ENCODE measurements at places on chromosomes 1 and 21.

DNA sequence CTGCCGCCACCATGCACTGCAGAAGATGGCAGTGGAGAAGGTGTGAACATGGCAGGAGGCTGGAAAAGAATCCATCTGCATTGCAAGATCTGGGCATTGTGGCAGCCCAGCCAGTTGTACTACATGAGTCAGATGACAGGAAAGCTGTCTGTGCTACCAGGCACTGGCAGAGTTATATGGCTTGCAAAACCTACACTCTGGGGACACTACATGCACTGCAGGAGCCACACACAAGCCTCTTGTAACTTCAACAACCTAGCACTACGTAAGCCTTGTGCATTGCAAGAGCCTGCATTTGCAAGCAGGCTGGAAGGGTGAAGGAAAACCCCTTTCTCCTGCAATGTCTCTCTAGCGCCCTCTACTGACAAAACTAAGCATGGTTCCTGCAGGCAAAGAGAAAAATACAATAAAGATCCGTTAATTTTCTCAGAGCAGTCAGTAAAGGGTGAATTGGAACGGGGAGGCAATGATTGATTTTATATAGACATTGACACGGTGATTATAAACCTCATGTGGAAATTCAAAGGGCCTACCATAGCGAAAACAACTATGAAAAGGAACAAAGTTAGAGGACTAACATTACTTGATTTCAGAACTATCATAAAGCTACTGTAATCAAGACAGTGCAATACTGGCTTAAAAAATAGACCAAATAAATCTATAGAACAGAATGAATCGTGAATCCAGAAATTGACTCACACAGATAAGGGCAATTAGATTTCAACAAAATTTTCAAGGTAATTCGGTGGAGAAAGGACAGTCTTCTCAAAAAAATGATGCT, 26.2 kb upstream of the DYNLT5 start:
- DNase-seq = peak; percentile 40

DNA sequence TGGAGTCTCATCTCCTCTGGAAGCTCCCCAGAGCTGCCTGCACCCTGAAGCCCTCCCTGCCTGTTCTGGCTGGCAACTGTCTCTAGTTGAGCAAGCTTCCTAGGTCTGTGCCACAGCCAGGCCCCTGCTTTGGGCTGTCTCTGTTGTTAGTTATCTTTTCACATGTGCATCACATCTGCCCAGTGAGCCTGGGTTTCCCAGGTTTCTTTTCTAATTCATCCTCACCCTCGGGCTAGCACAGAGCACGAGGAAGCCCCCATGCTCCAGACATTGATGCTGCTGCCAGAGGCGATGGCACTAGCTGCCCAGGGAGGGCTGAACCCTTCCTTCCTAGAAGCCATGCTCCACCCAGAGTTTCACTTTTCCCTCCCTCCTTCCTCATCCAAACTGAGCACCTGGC, 27.2 kb downstream of the RASSF5 start:
- no peak for DNase-seq

DNA sequence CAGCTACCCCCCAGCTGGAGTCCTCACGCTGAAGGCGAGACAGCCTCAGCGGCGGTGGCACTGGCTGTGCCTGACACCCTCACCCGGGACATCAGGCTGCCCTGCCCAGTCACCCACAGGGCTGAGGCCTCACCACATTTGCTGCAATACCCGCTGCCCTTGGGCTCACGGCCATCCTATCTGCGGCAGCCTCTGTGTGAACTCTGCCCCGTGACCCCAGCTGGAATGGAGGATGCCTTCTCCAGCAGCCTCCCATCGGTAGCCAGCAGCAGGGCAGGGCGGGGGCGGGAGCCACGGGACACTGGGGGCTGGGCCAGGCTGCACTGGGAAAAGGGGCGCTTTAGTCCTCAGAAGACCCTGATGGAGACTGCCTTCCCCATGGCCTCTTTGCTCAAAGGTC, 112.4 kb upstream of the ZBTB40 start:
- no peak for DNase-seq

- no peak for DNase-seq
These were observed 18.4 kb downstream of the MTHFR start for GRCh38 chr1:11787251-11787803.

GRCh38 chr1:174134003-174134659, 25.2 kb upstream of the RABGAP1L start:
- DNase-seq = no peak

GRCh38 chr1:11448373-11449099, 30.4 kb upstream of the DISP3 start:
- DNase-seq = no peak

DNA sequence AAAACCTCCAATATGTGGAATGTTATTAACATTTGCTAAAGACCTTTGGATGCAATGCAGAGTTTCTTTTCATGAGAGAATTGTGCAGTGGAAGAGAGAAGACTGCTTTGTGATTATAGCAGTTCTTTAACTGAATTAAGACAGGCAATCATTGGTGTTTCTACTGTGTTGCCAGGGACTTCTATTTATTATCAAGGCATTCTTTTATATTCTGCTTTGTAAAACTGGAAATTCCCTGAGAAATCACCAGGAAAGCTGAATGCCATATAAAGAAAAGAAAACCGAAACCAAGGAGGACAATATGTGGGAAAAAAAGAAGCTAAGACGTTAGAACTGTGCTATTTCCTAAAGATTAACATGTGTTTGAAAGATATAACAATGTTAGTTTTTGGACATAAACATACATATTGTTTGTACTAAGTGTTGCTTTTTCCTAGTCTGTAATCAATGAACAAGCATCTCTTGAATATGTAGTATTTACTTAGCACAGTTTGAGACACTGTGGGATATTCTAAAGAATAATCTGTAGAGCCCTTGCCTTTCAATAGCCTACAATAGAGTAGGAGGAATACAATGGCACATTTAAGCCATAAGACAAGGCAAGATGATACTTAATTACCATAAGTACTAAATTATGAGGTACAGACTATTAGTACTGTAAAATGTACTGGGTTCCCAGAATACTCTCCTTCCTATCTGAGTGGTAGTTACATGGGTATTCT, 47.1 kb downstream of the EXTL2 start:
- no peak for DNase-seq

GRCh38 chr1:204307334-204307883, 52.3 kb downstream of the PLEKHA6 start:
- no peak for DNase-seq

GRCh38 chr1:175129997-175130648, 62.5 kb downstream of the KIAA0040 start:
- DNase-seq = no peak

GRCh38 chr1:44662683-44663030, 11.6 kb downstream of the TMEM53 start:
- DNase-seq = no peak

- no peak for DNase-seq
These were observed 39.5 kb upstream of the STMN1 start for GRCh38 chr1:25945761-25946160.

GRCh38 chr1:226798427-226799411, 59.6 kb upstream of the ITPKB start:
- peak; percentile 68 for DNase-seq

GRCh38 chr1:34199927-34200326, 23.2 kb downstream of the C1orf94 start:
- DNase-seq = no peak

DNA sequence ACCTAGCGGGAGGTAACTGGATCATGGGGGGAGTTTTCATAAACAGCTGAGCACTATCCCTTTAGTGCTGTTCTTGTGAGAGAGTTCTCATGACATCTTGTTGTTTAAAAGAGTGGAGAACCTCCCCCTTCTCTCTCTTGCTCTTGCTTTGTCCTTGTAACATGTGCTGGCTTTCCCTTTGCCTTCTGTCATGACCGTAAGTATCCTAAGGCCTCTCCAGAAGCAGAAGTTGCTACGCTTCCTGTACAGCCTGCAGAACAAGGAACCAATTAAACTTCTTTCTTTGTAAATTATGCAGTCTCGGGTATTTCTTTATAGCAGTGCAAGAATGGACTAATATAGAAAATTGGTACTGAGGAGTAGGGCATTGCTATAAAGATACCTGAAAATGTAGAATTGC, 515.6 kb downstream of the NEGR1 start:
- no peak for DNase-seq

- DNase-seq = no peak
These were observed 13.7 kb upstream of the ARTN start for GRCh38 chr1:43919906-43920305.

DNA sequence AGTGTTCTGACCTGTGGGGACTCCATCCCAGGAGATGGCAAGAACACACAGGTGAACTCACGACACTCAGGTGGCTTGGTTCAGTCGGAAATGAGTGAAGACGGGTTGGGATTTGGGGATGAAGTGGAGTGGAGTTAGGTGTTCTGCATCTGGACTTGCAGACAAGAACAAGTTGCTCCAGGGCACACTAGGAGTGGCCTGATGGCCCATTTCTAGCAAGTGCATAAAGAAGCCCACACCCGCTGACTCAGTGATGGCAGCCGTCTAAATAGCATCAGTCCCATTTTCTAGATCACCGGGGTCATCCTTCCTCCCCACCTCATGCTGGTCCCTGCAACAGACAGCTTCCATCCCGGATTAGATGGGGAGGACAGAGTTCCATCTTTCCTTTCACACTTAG, 278.4 kb downstream of the C1orf94 start:
- no peak for DNase-seq

DNA sequence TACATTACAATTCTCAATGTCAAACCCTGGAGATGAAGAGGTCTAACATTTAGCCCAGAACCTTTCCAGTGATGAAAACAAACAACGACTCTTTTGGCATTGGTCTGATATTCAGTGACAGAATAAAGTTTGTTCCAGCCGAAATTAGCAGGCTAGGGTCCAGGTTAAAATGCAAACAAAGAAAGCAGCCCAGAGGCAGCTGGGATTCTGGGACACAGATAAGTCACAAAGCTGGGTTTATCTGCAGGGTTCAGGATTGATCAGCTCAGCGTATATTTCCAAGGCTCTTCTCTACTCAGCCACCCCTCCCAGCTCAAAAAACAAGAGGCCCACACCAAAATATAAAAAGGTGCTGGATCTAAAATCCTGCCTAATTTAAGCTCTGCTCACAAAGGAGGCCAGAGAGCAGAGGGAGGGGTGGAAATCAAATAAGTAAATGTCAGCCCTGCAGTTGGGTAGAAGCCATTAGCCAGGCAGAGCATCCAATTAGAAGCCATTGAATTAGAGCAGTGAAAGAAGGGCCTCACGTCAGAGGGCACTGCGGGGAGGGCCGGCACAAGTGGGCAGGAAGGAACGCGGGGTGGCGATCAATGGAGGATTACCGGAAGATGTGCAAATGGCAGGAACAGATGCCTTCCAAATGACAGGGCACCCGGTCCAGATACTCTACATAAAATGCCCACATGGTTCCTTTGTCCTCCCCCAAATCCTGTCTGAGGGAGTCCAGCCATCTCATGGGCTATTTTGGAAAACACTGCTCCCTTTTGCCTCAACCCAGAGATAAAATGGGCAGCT, 3.2 kb upstream of the KLHDC8A start:
- DNase-seq = no peak

- DNase-seq = no peak
These were observed 28.0 kb downstream of the ITSN1 start for GRCh38 chr21:33670076-33670978.

DNA sequence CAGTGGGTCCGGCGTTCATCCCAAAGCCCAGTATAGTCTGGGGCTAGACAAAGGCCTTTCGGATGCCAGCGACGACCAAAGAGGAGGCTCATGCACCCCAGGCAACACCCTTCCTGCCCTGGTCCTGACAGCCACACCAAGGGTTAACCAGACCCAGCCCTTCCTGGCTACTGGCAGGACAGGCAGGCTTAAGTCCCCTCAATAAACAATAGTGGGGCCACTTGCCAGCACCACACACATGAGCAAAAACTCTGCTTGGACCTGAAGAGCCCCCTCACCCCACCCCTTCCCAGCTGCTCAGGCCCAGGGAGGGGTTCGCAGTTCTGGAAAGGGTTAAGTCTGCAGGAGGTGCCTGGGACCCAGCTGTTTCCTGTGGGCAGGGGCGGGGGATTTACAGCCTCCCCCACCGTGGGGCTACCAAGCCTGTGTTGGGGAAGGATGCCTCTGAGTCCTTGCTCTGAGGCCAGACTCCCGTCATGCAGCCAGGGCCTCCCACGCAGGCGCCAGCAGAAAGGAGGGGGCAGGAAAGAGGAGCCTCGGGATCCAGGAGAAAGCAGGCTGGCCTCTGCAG, 18.2 kb downstream of the PHLDA3 start:
- DNase-seq = no peak

GRCh38 chr1:215156232-215156631, 73.7 kb downstream of the KCNK2 start:
- no peak for DNase-seq

- DNase-seq = no peak
These were observed 11.4 kb upstream of the TMEM125 start for GRCh38 chr1:43258370-43258769.
